ENCODE measurements at places on chromosomes 3 and 15. TPM values are rescaled to one million over a fixed set of nuclear protein-coding genes. Genes with fewer than 3 reads are reported as not detected.

PDCD6IP gene
- 43.6 TPM for total RNA-seq

PLSCR2 gene
- not detected for total RNA-seq

CCR1 gene
- not detected for total RNA-seq

TCAIM gene
- total RNA-seq: 10.8 TPM

LTF gene
- total RNA-seq: not detected

FGD5 gene
- 1.3 TPM for total RNA-seq

CPEB1 gene
- 1.7 TPM for total RNA-seq

OR5K2 gene
- total RNA-seq: not detected

ANKRD34C gene
- total RNA-seq: not detected

RTP3 gene
- not detected for total RNA-seq

XCR1 gene
- total RNA-seq: 0.23 TPM

FRMD5 gene
- 15.4 TPM for total RNA-seq

FES gene
- total RNA-seq: 26.2 TPM

All from smooth muscle cell of the coronary artery (primary cell).